Upper lobe of left lung (tissue), 6 donors: ENCODE measurements at places on chromosomes 5 and 9.
A peak's percentile ranks its signal among the peaks of the same experiment; 100 is the strongest.

- no peak for DNase-seq
Observed at GRCh38 chr9:113719919-113720318, 156.2 kb upstream of the ZNF618 start.

DNA sequence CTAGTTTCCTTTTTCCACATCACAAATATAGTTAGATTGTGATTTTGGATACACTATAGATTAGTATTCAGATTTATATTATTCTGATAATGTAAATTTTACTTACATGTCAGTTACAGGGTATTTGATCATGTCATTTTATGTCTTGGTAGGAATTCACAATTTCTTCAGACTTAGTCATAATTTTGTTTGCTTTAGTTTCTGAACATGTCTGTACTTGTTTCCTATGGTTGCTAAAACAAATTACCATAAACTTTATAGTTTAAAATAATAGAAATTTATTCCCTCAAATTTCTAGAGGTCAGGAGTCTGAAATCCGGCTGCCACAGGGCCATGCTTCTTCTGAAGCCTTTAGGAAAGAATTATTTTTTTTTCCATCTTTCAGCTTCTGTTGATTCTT lies 1817.2 kb upstream of the CDH9 start:
- DNase-seq: no peak

- no peak for DNase-seq
Observed at GRCh38 chr5:59354811-59355210, 538.7 kb downstream of the PDE4D start.

DNA sequence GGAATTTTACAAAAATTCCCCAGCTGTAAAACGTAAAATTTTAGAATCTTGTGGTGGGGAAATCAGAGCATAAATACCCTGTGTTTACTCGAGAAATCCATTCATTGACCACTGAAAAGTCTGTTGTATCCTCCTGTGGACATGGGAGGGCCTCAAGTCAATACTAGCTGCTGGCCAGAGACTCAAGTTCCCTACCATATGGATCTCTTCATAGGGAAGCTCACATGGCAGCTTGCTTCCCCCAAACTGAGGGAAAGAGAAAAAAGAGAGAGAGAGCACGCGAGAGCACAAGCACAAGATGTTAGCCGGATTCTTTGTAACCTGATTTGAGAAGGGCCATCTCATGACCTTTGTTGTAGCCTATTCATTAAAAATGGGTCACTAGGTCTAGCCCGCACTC lies 591.9 kb downstream of the LRRC70 start:
- no peak for DNase-seq

DNA sequence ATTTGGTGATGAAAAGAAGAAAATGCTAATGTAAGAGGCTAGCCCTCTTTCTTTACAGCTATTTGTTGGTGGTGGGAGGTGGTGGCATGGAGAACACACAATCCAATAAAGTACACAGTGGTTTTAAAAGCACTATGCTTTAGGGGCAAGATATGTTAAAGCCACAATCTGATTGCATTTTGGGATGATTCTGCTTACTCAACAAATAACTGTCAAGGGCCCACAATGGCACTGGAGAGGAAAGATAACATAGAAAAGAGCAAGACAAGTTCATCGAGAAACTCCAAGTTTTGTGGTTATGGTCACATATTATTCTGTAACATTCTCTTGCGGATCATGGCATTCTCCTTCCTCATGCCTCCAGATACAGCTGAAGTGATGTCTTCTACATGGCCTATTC lies 38.8 kb downstream of the OTP start:
- DNase-seq: no peak

DNA sequence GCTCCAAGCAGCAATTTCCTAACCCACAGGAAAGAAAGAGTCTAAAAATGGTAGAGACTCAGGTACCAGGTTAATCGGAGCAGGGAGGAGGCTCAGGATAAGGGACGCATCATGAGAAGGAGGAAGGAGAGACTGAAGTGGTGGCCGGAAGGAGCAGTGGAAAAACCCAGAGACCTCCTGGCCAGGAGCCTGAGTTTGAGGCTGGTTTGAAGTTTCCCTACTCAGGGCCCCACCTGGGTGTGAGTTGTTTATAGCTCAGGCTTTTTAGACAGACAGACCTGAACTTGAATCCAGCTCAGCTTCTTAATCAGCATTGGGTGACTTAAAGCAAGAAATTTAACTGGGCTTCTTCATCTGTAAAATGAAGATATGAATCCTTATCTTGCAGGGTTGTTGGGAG lies 11.9 kb upstream of the AQP7 start:
- DNase-seq: peak; percentile 75

GRCh38 chr9:105637787-105638395 lies 24.4 kb upstream of the TAL2 start:
- DNase-seq: no peak

DNA sequence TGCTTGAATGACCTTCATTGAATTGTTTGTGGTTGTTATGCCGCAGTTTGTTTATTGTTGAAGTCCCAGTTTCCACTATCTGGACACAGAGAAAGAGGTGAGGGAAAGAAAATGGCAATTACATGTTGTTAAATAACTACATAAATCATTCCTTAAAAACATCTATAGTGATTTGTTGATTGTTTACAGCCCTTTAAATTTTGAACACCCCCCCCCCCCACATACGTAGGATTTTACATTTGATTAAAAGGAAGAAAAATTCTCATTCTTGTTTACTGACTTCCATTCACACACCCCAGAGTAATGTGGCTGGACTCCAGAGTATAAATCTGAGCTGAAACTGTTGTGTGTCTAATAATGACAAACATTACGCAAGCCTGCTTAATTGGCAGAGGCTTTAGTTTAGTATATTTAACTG lies 87.1 kb upstream of the FAM174A start:
- no peak for DNase-seq

- DNase-seq: no peak
Observed at GRCh38 chr9:120345379-120345778, 234.6 kb downstream of the CDK5RAP2 start.

- DNase-seq: no peak
Observed at GRCh38 chr9:2066312-2067273, 51.4 kb downstream of the SMARCA2 start.

DNA sequence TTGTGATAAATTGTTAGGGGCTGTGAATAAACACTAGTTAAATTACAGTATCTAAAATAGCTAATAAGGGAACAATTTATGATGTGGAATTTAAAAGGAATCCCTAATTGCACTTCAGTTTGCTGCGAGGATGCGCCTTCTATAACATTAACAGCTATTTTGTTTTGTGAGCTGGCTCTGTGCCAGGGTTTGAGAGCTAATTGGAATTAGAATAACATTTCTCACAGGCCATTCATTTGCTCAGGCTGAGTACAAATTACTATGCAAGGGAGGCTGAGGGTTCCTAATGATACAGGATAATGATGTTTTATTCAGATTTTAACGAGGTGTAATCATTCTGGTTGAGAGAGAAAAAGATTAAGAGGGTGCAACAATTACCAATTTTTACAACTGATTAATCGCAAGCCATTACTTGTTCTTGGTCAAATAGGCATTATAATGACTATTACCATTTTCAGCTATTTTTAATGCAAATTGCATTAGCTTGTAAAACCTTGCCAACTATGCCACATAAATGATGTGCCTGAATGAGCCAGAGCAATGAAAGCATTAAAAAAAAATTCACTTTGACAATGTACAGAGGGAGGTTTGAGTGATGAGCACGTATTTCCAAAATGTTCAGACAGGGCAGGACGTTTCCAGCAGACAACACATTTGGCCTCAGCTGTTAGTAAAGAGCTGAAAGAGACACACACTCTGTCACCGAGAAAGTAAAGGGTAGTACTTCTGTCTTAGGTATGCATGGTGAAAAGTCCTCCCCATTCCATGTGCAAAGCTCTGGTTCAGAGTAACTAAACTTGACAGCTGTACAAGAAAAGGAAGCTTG lies 576.5 kb downstream of the TLE1 start:
- DNase-seq: no peak

DNA sequence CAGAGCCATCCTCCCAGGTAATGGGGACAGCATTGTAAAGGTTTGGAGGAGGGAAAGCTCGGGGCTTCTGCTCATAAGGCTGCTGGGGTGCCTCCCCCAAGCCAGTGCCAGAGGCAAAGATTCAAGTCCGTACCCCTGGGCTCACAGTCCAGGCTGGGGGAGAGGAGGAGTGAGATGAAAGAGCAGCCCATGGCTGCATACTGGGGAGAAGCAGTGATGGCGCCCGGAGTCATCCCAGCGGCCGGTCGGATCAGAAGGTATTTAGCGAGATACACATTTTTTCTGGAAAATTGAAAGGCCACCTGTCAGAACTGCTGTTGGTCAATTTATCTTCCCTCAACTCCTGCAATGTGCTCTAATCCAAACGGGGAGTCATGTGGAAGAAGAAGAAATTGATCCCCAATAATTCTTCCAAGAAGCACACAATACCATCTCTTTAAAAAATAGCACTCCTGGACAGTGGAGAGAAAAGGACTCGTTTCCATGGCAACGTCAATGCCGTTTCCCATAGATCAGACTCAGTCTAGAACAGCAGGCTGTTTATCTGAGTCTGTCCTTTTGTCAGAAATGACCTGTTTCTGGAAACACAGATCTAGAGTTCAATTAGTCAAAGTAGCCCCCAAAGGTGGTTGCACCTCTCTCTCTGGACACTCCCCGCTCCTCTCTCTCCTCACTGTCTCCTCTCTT lies 65.9 kb downstream of the NSG2 start:
- DNase-seq: no peak

- no peak for DNase-seq
Observed at GRCh38 chr9:114413861-114414301, 26.1 kb upstream of the AKNA start.

GRCh38 chr5:82985763-82986162 lies 91.4 kb downstream of the TMEM167A start:
- DNase-seq: no peak
